Non-pigmented ciliary epithelial cell (primary cell): ENCODE measurements at places on chromosomes 3 and 15.

DNA sequence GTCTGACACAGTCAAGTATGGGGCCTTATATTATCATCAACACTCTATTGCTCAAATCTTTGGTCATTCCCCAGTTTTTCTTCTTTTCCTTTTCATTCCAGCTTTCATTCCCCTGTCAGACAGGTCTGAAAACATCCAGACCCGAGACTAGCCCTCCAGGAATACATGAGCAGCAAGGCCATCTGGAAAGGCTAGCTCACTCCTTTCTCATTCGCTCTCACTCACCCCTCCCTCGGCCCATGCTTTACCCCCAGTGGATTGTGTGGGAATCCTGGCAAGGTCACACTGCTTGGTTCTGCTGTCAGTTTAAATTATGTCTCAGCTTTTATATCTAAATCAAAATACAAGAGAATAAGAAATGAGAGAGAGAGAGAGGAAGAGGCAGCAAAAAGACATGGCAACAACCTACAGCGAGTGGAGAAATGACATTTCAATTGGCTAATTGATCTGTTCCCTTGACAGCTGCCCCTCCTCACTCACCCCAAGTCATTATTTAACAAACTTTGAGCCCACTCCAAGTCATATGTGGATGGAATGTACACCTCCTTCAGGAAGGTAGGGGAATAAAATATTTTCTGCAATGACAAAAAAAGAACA lies 962.2 kb downstream of the TUSC7 start:
- DNase-seq, result no peak

DNA sequence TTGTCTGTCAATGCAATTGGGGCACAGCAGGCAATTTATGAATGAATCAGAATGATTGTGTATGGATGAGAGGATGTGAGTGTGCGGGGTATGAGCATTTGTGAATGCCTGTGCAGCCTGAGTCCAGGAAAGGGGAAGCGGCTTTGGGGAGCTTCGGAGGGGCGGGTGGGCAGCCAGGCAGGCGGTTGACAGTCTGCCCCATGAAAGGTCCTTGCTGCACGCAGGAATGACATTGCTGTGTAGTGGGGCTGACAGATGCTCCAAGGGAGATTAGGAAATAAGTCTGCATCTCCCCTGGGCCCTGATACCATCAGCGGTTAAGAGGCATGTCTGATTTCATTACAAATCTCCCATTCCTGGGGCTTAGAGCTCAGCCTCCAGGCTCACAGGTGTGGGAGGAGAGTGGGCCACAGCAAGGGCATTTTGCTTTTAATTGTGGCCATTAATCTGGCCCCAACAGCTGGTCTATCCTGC lies 26.4 kb upstream of the TSPAN3 start:
- no peak for DNase-seq

DNA sequence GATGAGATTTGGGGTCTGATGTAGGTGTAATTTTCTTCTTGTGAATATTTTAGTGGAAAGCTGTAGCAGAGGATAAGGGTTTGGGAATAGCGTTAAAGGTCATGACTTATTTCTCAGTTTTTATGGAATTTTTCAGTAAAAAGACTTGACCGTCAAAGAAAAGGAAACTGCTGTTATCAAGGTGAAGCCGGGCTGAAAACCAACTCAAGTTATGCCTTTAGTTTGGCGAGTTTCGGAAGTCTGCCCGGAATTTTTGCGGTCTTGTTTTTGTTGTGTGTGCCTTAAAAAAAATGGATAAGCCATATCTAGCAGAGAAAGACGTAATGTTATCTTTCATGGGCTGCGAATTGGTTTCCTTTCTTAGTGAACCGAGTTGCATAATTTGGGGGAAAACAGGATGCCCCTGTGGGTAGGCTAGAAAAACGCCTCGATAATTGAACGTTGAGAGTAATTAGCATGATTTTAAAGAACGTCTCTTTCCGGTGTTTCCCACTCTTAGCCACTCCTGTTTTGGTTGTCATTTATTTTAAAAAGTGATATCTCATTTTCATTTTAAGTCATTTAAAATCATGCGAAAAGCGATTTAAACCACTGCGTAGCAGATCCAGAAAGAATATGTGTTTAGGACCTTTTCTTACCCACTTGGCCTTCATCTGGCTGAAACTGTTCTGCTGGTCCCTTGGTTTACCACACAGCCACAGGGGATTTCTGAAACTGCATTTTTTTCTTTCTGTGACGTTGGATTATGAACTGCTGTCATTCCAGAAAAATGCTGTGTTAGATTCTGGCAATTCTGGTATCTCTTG lies 1.1 kb downstream of the NFKBIZ start:
- DNase-seq, result no peak

GRCh38 chr15:35305946-35306345 lies 220.9 kb upstream of the NANOGP8 start:
- DNase-seq, result no peak

GRCh38 chr3:60757724-60758123 lies 493.5 kb downstream of the FHIT start:
- DNase-seq, result no peak

- DNase-seq, result no peak
Measured at GRCh38 chr15:52171386-52171785, 19.8 kb downstream of the GNB5 start.

DNA sequence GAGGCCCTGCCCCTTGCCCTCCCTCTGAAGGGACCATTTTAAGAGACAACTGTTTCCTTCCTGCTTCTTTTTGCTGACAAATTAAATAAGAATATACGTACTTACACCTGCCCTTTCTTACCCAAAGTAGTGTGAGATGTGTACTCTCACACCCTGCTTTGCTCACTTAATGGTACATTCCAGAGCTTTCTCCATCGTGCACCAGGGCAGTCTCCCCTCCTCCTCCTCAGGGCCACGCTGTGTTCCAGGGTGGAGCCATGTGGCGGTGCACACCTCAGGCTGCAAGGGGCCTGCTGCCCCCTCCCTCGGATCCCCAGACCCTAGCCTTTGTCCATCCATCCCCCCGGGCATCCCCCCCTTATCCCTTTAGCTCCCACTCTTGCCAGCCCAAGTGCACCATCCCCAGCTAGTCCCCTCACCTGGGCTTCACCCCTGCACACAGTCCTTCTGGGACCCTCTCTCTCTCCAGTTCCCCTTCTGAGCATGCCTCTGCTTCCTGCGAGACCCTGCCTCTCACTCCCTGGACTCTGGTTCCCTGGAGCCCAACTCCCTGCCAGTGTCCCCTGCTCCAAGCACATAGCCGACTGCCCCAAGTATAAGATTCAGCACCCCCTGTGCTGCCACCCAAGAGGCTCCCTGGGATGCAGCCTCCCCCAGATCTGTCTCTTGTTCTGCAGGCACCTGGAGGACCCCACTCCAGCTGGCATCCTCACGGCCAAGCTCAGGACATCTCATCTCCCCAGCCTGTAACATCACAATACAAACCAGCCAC lies 89.5 kb upstream of the IQSEC1 start:
- DNase-seq, result no peak
